ENCODE measurements at places on chromosomes 2 and 18.

GRCh38 chr18:45935591-45936335 lies 31.4 kb downstream of the EPG5 start:
- H3K27me3 ChIP-seq, result no peaks in the 10 kb centered on the region
- DNase-seq, result no peak

GRCh38 chr18:54223568-54224241 lies 764 bp downstream of the MBD2 start:
- DNase-seq, result peak; percentile 16
- peaks cover 13% of the 10 kb centered on the region for H3K36me3 ChIP-seq
- H3K4me1 ChIP-seq, result peaks cover 35% of the 10 kb centered on the region
- peak overlapping the region; percentile 95 for H3K4me3 ChIP-seq
- H3K27me3 ChIP-seq, result no peaks in the 10 kb centered on the region

DNA sequence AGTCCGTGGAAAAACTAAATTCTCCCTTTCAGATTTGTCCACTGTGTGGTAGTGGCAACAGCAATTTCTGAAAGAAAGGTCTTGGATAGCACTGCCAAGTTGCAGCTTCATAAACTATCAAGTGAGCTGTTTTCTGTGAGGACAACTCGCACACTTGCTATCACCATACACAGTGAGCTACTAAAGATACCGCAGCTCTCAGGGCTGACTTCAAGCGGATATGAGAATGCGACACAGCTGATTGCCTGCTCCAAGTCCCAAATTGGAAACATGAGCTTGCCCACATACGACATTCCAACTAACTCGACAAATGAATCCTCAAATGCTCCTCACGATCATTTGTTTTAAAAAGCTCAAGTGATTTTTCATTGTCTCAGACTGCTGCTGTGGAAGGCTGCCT lies 46.2 kb downstream of the E2F6 start:
- H3K4me3 ChIP-seq, result no peak overlapping the region
- H3K27me3 ChIP-seq, result peaks cover 3% of the 10 kb centered on the region
- no peak overlapping the region for H3K27ac ChIP-seq
- no peak for DNase-seq
- no peaks in the 10 kb centered on the region for H3K4me1 ChIP-seq

- no peak for DNase-seq
- H3K4me3 ChIP-seq, result no peak overlapping the region
- peaks cover 5% of the 10 kb centered on the region for H3K4me1 ChIP-seq
- H3K36me3 ChIP-seq, result no peaks in the 10 kb centered on the region
- H3K27me3 ChIP-seq, result no peaks in the 10 kb centered on the region
- no peak overlapping the region for H3K27ac ChIP-seq
Measured at GRCh38 chr2:63440612-63441011, 147.7 kb downstream of the WDPCP start.

DNA sequence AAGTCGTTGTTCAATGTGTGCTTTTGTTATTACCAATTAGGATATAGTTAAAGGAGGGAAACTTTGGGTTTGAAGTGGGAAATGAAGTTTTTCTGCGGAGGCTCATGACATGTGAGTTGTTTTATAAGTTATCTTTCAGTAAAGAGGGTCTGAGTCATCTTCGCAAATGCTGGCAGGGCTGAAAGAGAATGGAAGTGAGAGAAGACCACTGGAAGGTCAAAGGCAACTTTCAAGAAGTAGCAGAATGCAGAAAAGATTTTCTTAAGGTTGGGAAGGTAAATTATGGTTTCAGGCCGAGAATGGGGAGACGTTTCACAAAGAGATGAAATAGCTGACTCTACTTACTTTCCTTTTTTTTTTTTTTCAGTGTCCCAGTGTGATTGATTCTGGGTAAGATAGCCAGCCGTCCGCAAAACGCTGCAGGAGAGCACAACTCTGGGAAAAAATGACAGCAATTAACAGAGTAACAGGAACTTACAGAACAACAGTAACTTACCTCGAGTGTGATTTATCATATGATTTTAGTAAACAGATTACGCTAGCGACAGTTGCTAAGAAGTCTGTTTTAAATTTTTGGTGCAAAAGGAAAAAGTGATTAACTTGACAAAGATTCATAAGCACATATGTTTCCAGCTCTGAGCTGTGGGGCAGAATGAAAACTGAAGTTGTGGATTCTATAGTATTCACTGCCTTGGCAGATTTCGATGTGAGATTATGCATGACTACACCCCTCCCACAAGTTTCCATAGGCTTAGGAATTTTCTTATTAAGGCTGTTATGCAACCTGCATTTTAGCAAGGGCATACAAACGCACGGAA lies 46.8 kb upstream of the ACTR3 start:
- no peaks in the 10 kb centered on the region for H3K27me3 ChIP-seq
- peaks cover 18% of the 10 kb centered on the region for H3K36me3 ChIP-seq
- no peak overlapping the region for H3K4me3 ChIP-seq
- no peak overlapping the region for H3K27ac ChIP-seq

DNA sequence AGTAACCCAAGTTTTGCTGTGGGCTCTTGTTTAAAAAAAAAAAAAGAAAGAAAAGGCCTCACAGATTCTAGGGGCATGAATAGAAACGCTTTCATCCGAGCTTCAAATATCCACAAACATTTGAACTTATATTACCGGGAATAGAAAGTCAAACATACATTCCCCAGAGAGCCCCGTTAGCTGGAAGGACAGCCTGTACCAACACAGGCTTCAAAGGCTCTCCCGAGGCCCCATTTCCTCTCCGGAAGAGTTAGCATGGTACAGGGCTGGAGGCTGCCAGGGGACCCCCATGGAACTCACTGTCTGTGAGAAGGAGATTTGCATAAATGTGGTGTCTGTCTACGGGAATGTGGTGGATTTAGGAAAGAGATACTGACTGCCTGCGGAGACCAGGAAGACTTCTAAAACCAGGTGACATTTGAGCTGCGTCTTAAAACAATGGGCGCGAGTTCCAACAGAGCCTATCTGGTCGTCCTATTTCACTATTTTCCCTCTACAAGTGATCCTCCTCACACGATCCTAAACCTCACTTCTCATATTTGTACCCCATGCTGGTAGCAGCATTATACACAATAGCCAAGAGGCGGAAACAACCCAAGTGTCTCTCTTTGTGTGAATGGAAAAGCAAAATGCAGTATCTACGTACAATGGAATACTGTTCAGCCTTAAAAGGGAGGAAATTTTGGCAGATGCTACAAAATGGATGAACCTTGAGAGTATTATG lies 820 bp upstream of the MATN3 start:
- no peaks in the 10 kb centered on the region for H3K36me3 ChIP-seq
- DNase-seq, result no peak
- no peak overlapping the region for H3K27ac ChIP-seq
- peaks cover 56% of the 10 kb centered on the region for H3K27me3 ChIP-seq
- H3K4me3 ChIP-seq, result peak overlapping the region; percentile 72

DNA sequence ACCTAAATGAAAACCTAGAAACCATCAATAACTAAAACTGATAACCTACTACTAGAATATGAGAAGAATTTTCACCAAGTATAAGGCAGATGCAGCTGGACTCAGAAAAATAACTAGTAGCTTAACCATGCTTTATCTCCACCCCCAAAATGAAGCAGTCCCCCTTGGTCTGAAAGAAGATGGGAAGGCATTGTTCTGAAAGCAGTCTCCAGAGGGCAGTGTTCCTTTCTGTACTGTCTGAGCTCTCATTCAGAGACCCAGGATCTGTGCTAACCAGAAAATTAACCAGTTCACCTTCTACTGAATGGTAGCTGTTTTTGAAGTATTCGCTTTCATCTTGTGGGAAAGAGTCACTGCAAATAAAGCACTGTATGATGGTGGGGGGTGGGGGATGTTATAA lies 273.0 kb downstream of the PDE11A start:
- H3K36me3 ChIP-seq, result no peaks in the 10 kb centered on the region
- DNase-seq, result no peak
- H3K4me3 ChIP-seq, result no peak overlapping the region
- H3K27ac ChIP-seq, result no peak overlapping the region
- no peaks in the 10 kb centered on the region for H3K4me1 ChIP-seq
- peaks cover 24% of the 10 kb centered on the region for H3K27me3 ChIP-seq

- peaks cover 16% of the 10 kb centered on the region for H3K4me1 ChIP-seq
- H3K36me3 ChIP-seq, result peaks cover 1% of the 10 kb centered on the region
- peak overlapping the region; percentile 18 for H3K27ac ChIP-seq
- no peaks in the 10 kb centered on the region for H3K27me3 ChIP-seq
Measured at GRCh38 chr2:37851428-37851827, 73.7 kb upstream of the RMDN2 start.

DNA sequence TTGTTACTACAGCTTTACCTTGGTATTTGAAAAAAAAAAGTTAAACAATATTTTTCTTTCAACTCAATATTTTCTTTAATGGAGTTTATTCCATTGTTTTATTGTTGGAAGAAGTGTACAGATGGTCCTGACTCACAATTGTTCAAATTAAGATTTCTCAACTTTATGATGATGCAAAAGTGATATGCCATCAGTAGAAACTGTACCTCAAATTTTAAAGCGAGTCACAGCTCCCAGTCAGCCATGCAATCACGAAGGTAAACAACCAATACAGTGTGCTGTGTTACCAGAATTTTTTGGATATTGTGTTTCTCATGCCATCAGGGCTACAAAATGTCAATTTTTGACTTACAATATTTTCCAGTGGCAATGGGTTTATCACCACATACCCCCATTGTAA lies 54.0 kb upstream of the COL5A2 start:
- DNase-seq, result no peak
- H3K4me3 ChIP-seq, result no peak overlapping the region
- H3K27me3 ChIP-seq, result no peaks in the 10 kb centered on the region
- H3K4me1 ChIP-seq, result peaks cover 6% of the 10 kb centered on the region

DNA sequence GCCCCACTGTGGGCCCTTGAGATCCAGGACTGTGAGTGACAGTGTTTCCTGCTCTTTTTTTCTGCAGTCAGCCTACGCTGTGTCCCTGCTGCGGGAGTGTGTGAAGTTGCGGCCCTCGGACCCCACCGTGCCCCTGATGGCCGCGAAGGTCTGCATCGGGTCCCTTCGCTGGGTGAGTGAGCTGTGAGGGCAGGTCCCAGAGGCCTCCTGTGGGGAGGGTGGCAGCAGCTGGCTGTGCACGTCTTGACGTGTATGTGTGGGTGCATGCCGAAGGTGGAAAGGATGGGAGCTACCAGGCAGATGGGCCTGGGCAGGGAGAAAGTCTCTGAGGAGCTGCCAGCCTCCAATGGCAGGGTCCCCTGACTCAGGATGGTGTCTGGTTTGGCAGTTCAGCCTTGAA lies 95.7 kb upstream of the MCFD2 start:
- H3K4me1 ChIP-seq, result no peaks in the 10 kb centered on the region
- H3K36me3 ChIP-seq, result peaks cover 49% of the 10 kb centered on the region
- H3K4me3 ChIP-seq, result no peak overlapping the region
- no peak overlapping the region for H3K27ac ChIP-seq
- DNase-seq, result no peak

DNA sequence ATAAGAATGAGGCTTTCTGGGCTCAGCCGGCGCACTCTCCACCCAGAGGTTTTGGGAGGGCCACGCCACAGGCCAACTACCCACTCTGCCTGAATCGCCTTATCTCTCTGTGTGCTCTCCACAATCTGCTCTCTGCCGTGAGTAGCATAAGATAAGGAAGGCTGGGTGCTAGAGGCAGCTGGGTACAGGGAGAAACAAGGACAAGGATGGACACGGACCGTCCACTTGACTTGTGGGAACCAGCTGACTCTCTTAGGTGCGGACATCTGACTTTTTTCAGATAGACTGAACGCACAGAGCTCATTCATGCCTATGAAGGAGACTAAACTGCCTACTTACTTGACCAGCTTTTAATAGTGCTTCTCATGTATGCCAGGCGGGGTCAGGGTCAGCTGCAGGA lies 14.3 kb downstream of the NPAS2 start:
- H3K4me1 ChIP-seq, result no peaks in the 10 kb centered on the region
- no peak overlapping the region for H3K4me3 ChIP-seq
- no peak overlapping the region for H3K27ac ChIP-seq
- no peak for DNase-seq
- no peaks in the 10 kb centered on the region for H3K27me3 ChIP-seq

GRCh38 chr2:189426886-189427285 lies 14.4 kb upstream of the WDR75 start:
- peaks cover 8% of the 10 kb centered on the region for H3K27me3 ChIP-seq
- DNase-seq, result no peak
- H3K4me3 ChIP-seq, result no peak overlapping the region
- no peaks in the 10 kb centered on the region for H3K4me1 ChIP-seq

DNA sequence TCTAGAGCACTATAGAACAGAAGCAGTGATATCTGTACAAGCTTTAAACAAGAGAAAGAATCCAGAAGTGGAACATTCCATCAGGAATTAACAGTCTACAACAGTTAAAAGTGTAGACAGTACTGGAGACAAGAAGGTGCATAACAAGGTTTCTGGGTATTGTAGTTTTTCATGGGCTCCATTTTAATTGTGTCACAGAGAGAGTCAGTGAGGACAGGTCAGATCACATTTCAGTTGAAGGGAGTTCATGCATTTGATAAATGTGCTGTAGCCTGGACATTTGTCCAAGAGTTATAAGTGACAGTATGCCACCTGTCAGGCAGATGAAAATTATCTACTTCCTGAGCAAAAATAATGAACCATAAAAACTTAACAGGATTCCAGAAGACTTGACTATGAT lies 328.6 kb downstream of the CNTNAP5 start:
- no peak for DNase-seq
- H3K27me3 ChIP-seq, result no peaks in the 10 kb centered on the region
- H3K27ac ChIP-seq, result no peak overlapping the region
- H3K4me1 ChIP-seq, result no peaks in the 10 kb centered on the region
- H3K4me3 ChIP-seq, result no peak overlapping the region

DNA sequence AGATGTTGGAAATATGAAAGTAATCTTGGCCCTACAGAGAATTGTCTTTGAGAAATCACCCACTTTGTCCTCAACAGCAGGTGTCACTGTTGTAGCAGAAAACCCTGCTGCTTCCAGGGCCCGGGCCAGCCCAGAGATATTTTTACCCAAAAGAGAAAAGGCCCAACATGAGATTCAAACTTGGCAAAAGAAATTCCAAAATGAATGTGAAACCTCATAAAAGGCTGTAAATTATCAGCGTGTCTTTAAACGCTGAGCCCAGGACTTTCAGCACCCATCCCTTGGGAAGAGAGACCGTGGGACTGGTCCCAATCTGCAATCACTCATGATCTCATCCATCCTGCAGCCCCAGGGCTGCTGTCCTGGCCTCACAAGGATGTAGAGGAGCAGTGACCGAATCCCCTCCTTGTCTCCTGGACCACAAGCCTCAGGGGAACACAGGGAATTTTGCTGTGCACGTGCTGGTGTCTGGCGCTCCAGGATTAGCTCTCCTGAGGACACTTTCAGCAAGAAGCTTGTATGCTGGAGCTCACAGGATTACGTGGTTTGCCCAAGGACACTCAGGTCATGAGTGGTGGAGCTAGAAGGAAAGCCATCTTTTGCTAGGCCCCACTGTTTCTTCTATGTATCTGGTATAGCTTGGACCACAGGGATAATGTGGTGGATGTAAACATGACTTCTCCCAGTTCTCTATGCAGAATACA lies 202.1 kb downstream of the RNF144A start:
- peaks cover 3% of the 10 kb centered on the region for H3K27me3 ChIP-seq
- no peak overlapping the region for H3K4me3 ChIP-seq
- peaks cover 2% of the 10 kb centered on the region for H3K4me1 ChIP-seq

Measured in T-helper 2 cell treated with Interferon-gamma antibody and Interleukin-4, amounts not matched to agents 5 μg/mL and 100 μg/mL, for 36 hours (primary cell).